ENCODE measurements at places on chromosomes 13 and 19.
A peak's percentile ranks its signal among the peaks of the same experiment; 100 is the strongest.

- DNase-seq = no peak
Measured at GRCh38 chr13:45257638-45258333, 56.9 kb upstream of the KCTD4 start.

GRCh38 chr13:51935326-51936171, 73.8 kb downstream of the CCDC70 start:
- no peak for DNase-seq

GRCh38 chr19:46554161-46554560, 47.0 kb upstream of the CALM3 start:
- DNase-seq = no peak

- peak; percentile 70 for DNase-seq
Measured at GRCh38 chr13:40664350-40665125, 1.9 kb downstream of the FOXO1 start.

GRCh38 chr19:46186717-46187101, 38.7 kb downstream of the IGFL2 start:
- no peak for DNase-seq

- DNase-seq = no peak
Measured at GRCh38 chr13:113915786-113916329, 52.0 kb upstream of the GAS6 start.

All from LoVo (cell line).